ENCODE measurements at places on chromosomes 6 and 20.

- DNase-seq: peak; percentile 56
Observed at GRCh38 chr6:138287144-138287955, 69.1 kb upstream of the PBOV1 start.

DNA sequence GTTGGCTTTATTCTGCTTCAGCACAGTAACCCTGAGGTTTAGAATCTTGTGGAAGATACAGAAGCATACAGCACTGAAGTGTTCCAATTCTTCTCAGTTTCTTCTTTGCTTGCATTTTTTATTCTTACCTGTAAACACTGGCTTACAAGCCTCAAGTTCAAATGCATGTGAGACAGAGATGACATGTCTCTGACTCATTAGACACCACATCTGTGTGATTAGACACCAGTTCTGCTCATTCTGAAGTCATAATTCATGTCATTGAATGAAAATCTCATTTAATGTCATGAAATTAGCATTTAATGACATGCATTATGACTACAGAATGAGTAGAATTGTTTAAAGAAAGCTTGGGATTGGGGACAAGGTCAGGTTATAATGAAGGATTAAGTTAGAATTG lies 5.8 kb downstream of the GZF1 start:
- DNase-seq: peak; percentile 83

- no peak for DNase-seq
Observed at GRCh38 chr20:17304774-17305173, 77.9 kb downstream of the PCSK2 start.

- no peak for DNase-seq
Observed at GRCh38 chr6:163836876-163837690, 422.6 kb downstream of the QKI start.

DNA sequence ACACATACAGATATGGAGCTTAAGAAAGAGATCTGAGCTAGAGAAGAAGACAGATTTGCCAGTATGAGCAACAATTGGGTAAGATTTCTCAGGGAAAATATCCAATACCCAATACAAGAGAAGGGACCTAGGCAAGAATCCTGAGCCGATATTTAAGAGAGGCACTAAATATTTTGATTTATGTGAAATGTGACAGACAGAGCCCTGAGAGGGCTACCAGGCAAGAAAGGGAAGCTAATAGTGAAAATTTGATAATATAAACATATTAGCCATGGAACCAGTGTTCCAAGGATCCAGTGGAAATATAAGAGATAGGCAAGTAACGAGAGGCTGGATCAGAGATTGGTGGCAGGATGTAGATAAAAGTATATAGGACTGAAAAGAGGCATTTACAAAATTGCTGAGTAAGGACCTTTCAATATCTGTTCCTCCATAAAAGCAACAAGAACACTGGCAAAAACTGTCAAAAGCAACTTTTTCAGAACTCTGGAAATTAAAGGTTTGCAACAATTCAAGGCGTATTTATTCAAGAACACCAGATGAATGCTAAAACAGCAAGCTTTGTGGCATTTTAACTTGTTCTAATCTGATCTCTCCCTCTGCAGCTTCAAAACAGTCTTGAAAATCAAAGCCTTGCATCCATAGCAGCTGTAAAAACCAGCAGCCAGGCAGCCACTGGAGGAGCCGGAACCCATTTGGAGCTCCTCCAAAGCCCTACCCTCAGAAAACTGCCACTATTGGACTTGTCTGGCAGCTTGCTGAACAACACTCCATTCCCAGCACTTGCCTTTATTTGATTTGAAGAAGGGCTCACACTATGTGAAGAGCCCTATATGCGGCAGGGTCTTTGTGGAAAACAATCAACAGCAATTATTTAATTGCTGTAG lies 58.8 kb downstream of the REV3L start:
- peak; percentile 36 for DNase-seq

GRCh38 chr20:41133709-41134361 lies 3.5 kb upstream of the PLCG1 start:
- DNase-seq: peak; percentile 99

GRCh38 chr6:163554663-163555062 lies 140.1 kb downstream of the QKI start:
- DNase-seq: peak; percentile 52

GRCh38 chr6:15297895-15298590 lies 52.2 kb downstream of the JARID2 start:
- no peak for DNase-seq

DNA sequence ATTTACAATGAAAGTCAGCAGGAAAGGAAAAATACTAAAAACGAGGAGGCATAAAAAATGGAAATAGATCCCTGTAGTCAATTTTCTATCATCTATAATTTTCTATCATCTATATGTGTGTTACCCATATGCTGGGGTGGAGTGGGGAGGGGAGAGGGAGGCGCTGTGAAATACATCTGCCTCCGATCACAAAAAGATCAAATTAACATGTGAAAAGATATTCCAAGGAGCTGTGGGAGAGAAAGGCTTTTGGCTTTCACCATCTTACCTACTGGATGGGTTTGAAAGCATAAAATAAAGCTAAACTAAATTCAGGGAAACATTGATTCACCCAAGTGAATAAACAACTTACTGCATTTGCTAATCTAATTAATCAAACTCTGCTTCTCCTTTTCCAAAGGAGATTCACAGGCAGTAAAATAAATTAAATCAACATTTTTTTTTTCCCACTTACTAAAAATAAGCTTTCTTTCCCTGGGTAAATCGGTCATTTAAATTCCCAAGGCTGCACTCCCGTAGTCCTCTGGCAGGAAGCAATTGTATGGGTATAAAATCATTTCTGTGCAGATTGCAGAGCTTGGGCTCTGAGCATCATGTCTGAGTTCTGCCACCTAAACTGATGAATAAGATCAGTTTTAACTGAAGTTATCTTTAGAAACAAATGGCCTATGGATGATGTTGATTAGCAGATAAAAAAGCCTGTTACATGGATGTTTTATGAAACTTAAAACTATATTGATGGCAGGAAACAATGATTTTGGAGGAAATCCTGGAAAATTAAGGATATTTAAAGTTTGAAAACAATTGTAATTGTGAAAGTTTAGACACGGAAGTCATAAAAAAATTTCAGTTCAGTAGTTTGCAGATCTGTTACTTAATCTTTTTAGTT lies 147.9 kb downstream of the SOX4 start:
- no peak for DNase-seq

GRCh38 chr20:9503526-9504245 lies 10.7 kb upstream of the LAMP5 start:
- DNase-seq: no peak

GRCh38 chr20:35657271-35657670 lies 7.4 kb downstream of the CPNE1 start:
- no peak for DNase-seq

GRCh38 chr20:40286975-40287531 lies 402.0 kb downstream of the MAFB start:
- DNase-seq: peak; percentile 97

DNA sequence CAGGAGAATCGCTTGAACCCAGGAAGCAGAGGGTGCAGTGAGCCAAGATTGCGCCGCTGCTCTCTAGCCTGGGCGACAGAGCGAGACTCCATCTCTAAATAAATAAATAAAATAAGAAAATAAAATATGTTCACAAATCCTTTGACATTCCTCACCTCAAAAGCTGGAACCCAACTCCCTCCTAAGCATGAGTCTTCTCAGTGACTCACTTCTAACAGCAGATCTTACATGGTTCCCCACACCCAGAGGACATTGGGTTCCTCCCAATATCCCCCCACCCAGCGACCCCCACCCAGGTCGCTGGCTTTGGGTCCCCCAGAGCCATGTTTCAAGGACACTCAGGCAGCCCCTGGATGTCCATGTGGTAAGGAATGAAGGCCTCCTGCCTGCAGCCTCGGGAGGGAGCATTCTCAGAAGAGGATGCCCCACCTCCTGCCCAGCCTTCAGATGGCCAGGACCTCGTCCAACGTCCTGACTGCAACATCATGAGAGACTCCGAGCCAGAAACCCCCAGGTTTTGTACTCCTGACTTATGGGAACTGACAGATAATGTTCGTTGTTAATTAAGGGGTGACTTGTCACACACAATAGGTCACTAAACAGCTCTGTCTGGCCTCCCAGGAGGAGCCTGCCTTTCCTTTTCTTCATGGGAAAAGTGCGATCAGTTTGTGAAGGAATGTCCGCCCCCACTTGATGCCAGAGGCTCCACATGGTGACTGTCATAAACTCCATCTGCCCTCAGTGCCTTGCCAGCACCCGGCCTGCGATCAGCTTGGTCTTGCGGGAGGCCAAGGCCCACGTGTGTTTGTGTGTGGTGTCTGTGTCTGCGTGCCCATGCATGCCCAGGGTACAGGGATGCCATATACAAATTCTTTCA lies 10.1 kb upstream of the GMEB2 start:
- peak; percentile 15 for DNase-seq

GRCh38 chr20:16262594-16262993 lies 310.7 kb downstream of the KIF16B start:
- no peak for DNase-seq

DNA sequence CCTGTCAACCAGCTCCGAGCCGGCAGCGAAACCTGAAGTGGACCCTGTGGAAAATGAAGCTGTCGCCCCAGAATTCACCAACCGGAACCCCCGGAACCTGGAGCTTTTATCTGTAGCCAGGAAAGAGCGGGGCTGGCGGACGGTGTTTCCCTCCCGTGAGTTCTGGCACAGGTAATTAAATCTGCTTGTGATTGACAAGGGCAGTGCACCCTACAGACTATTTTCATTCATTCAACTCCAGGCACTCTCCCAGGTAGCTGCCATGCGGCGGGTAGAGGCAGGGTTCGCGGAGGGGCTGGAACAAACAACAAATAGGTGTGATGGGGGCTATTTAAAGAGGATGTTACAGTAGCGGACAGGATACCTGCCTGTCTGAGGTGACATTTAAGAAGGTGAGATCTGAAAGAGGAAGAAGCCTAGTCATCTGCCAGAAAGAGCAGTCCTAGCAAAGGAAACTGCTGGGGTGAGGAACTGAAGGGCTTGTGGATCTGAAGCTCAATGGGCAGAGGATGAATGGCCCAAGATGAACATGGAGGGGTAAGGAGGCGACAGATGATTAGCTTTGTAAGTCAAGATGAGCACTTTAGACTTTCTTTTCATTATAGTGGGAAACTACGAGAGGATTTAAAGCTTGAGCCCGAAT lies 810 bp downstream of the MRPL18 start:
- peak; percentile 20 for DNase-seq

DNA sequence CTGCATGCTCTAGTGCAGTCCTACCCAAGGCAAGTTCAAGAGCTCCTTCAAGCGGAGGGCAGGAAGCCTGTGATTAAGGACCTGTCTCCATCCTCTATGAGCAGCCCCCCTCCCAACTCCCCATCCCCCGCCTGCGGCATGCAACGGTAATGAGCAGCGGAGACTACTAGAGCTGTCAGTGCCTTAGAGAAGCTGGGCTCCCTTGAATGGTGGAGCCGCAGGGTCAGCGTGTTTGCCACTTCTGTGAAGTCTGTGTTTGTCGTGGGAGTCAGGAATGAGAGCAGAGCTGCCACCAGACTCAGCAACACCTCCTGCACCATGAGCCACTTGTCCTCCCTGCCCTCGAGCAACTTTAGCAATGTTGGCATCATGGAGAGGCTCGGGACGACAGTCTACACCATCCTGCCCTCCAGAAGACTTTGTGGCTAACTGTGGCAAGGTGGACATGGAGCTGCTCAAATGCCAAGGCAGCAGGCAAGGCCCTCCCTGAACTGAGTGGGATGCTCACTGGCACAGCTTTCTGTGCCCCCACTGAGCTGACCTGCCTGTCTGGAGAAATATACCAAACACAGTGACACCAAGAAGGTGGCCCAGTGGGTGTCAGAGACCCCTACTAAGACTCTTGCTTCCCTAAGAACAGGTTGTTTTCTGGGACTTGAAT lies 23.8 kb upstream of the SYNDIG1 start:
- DNase-seq: no peak

DNA sequence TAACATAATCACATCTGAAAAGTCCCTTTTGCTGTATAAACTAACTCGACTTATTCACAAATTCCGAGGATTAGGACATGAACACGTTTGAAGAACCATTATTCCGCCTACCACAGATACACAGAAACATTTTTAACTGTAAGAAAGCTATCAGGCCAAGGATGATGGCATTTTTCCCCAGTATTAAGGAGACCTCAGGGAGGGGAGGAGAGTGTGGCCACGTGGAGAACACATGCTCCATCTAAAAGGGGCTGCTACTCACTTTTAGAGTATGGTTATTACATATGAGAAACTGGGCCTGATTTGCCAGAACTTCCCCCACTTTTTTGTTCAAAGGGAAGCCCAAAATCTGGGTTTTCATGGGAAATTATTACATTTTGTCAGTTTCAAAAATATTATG lies 153.4 kb downstream of the EYA2 start:
- DNase-seq: no peak

GRCh38 chr6:143515061-143515760 lies 3.7 kb upstream of the FUCA2 start:
- no peak for DNase-seq

- no peak for DNase-seq
Observed at GRCh38 chr6:45818655-45819054, 197.0 kb downstream of the CLIC5 start.

DNA sequence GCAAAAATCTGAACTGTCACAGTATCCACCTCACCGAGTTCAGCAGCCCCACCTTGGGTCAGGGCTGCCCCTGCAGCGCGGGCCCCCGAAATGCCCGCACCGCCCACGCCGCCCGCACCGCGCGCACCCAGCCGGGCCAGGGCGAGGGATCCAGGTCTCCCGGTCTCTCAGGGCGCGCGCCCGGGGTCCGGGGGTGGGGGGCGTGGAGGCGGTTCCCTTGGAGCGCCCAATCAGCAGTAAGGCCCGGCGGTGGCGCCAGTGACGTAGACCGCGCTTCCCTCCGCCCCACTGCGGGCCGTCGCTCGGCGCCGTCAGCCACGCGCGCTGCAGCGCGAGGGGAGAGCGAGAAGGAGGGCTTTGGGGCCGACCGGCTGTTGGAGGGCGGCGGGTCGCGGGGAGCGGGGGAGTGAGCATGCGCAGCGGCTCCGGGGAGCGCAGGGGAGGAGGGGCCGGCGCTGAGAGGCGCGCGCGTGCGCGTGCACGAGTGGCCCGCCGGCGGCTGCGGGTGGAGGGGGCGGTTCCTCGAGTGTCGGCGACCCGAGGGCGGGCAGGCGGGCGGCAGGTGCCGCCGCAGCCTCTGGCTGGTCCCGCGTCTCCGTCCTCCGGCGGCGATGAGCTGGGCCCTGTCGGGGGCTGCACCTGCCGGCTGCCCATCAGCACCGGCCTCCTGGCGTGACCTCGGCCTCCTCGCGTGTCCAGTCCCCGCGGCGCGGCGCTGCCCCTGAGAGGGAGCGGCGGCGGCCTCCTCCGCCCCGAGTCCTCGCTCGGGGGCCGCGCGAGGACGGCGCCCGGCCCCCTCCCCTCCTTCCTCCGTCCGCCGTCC lies at the start of gene TMEM170B:
Gene TMEM170B (plus strand): TSS at position 521 of the 823 bp plus-strand sequence. CDS start 529 bp downstream, outside the sequence.
- peak; percentile 65 for DNase-seq
